ENCODE measurements at places on chromosomes 5 and 9. TPM values are rescaled to one million over a fixed set of nuclear protein-coding genes. Genes with fewer than 3 reads are reported as not detected.
A peak's percentile ranks its signal among the peaks of the same experiment; 100 is the strongest.

OXCT1 gene
- total RNA-seq: 42.1 TPM

GRCh38 chr5:111703662-111704061 is 53.3 kb downstream of the NREP start:
- DNase-seq: no peak

CARD19 gene
- 46.4 TPM for total RNA-seq

- DNase-seq: peak; percentile 71
These were observed 40.0 kb upstream of the ARSB start for GRCh38 chr5:79025054-79025472.

DNA sequence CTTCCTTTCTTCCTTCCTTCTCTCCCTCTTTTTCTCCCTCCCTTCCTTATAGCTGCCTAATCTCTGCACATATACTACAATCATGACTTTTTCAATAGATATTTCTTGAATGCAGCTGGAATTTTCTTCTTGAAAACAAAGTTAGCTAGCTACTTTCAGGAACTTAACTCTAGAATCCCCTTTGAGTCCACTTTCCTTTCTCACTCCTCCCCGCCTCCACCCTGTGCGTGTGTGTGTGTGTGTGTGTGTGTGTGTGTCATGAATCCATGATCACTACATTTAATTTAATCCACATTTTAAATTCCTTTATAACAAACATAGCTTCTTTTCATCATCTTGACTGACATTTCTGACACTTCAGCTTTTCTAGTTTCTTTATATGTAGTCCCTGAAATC is 167.5 kb upstream of the KLF9 start:
- peak; percentile 36 for DNase-seq

- peak; percentile 24 for DNase-seq
These were observed 115.7 kb downstream of the UGCG start for GRCh38 chr9:112012026-112012902.

- DNase-seq: no peak
These were observed 88.6 kb downstream of the EHMT1 start for GRCh38 chr9:137707361-137707760.

RELL2 gene
- total RNA-seq: 7.9 TPM

DNA sequence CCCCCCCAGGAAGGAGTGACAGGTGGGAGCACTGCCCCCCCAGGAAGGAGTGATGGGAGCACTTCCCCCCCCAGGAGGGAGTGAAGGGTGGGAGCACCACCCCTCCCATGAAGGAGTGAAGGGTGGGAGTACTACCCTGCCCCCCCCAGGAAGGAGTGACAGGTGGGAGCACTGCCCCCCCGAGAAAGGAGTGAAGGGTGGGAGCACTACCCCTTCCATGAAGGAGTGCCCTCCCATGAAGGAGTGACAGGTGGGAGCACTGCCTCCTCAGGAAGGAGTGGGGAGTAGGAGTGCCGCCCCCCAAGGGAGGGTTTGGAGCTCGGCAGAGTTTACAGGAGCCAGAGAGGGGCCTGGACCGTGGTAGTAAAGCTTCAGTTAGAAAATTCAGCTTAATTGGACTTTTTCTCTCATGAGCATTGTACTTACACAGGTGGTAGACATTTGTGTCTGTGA is 100.7 kb downstream of the CACNA1B start:
- DNase-seq: no peak

DNA sequence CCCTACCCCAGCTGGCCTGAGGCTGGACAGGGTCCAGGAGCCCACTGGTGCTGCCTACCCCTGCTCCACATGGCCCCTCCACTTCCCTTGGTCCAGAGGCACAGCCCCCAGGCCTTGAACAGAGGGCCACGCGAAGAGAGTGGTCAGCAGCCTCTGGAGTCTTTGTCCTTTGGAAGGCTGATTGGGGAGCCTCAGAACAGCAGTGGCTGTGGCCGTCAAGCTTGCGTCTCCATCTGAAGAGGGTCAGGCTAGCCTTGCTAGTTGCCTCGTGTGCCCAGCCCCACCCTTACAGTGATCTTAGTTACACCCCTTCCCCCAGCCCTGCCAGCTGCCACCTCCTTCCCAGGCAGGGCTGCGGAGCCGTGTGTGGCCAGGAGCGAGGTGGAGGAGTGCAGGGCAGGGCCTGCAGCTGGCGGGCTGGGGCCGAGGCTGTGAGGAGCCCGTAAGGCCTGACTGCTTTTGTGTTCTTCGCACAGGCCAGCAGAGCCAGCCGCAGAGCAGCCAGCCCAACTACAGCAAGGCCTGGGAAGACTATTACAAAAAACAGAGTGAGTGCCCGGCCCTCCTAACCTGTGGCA is 30.1 kb upstream of the PRDM12 start:
- no peak for DNase-seq

GRCh38 chr5:146893991-146894390 is 15.4 kb upstream of the PPP2R2B start:
- no peak for DNase-seq

PCDHB7 gene
- total RNA-seq: 0.29 TPM

GRCh38 chr5:14306329-14306815 is 163.2 kb downstream of the TRIO start:
- no peak for DNase-seq

GRCh38 chr9:27382975-27383374 is 86.0 kb upstream of the EQTN start:
- no peak for DNase-seq

CCDC180 gene
- 0.37 TPM for total RNA-seq

GRCh38 chr9:128702949-128703615 is 779 bp downstream of the PKN3 start:
- no peak for DNase-seq

- no peak for DNase-seq
These were observed 158.3 kb upstream of the CCDC152 start for GRCh38 chr5:42598311-42598710.

GRCh38 chr9:106883626-106884190 is 20.7 kb downstream of the ZNF462 start:
- DNase-seq: no peak

IPO11 gene
- 23.0 TPM for total RNA-seq

DNA sequence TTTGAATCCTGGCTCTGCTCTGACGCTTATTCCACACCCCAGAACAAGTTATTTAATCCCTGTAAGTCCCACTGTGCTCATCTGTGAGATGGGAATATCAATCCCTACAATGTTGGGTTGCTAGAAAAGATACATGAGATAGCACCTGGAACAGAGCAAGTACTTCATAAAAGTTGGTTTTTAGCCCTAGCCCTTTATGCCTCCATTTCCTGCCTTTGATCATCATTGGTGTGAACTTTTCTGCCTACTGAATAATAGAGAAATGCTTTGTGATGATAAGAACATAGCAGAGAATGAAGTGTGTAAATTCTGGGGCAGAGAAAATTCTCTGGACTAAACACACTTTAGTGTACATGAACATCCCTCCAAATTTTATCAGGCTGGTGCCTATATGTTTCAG is 90.3 kb upstream of the RANBP6 start:
- no peak for DNase-seq

DNA sequence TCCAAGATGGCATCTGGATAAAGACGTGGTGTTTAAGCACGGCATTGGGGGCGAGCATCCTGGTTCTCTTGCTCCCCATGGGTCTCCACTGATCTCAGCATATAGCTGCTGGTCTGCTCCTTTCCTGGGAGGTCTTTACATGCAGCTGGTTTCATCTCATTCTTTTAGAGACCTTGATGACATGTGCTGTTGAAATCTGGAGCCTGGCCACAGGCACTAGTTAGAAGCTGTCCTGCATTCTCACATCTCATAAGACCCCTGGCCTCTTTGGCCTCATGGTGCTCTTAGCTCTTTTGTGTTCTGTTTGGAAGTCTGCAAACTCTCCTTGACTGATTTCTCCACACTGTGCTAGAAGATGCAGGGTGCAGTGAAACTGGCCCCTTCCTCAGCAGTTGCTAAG is 113.0 kb downstream of the SMARCA2 start:
- DNase-seq: no peak

DNA sequence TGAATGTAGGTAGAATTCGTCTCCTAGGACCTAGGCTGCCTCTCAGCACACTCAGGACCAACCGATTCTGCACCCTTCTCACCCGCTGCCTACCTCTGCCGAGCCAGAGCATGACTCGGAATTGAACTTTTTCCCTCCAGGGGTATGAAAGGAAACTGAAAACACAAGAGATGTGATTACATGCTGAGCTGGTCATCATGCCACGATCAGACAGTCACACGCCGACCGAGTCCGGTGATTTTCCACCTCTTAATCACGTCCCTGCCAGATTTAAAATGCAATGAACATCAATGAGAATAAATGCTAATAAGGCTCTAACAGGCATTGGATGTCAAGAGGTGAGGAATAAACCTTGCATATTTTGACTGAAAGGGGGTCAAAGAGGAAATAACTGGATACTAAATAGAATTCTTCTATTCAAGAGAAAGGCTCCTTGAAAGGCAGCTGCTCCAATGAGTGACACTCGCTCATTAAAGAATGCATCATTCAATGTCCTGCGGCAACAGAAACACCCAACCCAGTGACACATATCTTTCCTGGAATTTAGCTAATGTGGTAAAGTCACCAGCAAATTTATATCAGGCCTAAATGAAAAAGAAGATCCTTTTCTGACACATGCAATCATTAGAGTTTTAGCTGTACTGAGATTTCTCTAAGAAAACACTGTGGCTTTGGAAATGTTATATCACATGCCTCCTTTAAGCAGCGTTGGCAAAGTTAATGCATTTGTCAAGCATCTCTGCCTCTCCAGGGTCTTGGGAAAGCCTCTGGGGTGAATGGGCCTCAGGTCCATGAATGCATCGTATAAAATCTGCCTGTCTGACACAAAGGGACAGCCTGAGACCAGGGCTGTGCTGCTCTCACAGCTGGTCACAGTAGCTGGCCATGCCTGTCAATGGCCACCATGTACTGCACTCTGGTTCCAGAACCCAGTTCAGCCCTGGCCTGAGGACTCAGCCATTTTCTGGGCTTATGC is 128.7 kb downstream of the SPOCK1 start:
- no peak for DNase-seq

FRMD3 gene
- 22.1 TPM for total RNA-seq

IFNK gene
- total RNA-seq: not detected

GRCh38 chr9:134996591-134997530 is 79.1 kb upstream of the FCN1 start:
- no peak for DNase-seq

DNA sequence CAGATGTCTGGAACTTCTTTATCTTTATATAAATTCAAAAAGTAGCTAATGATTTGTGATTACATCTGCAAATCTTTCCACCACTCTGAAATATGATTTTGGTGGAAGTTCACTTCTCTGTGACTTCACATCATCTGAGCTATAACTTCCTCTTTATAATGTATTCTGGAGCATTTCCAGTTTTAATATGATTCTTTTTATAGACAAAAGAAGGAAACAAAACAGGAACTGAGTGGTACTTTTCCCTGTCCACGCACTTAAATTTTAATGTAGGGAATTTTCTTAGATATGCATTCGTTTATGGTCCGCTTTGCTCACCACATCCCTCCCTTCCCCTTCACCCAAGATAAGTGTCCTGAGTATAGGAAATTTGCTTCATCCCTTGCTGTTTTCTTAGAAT is 333.5 kb downstream of the CHSY3 start:
- DNase-seq: no peak

DNA sequence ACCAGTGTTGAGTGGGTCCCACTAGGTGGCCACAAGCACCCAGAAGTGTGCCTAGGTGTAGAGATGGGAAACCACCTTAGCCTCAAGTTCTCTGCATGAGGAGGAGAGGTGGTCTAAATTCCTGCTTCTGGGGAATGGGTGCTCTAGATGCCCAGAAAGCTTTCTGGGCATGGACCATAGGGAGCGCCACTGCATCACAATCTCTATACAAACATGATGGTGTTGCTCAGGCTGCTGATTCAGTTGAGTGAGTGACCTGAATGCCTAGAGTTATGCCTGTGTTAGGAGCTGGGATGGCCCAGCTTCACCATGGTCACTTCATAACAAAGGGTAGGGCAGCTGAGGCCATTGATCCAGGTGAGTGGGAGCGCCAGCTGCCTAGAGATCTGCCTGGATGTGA is 667.9 kb upstream of the ARRDC3 start:
- no peak for DNase-seq

PKD2L2 gene
- total RNA-seq: 0.11 TPM

DNA sequence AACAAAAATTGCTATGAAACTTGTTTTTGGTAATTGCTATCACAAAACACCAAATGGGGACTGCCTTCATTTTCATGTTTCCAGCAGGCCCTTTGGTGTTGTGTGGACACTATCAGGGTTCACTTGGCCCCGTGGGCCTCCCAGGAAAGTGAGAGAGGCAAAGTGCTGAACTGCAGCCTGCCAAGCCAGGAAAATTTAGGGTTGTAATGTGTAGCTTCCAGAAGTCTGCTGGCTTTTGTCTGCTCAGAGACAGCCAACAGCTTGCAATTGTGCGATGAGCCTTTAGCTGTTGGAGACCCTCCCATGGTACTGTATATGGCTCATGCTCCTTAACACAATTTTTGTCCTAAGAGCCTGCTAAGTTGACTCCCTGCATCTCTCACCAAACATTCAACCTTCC is 105.7 kb upstream of the EQTN start:
- DNase-seq: no peak

DNA sequence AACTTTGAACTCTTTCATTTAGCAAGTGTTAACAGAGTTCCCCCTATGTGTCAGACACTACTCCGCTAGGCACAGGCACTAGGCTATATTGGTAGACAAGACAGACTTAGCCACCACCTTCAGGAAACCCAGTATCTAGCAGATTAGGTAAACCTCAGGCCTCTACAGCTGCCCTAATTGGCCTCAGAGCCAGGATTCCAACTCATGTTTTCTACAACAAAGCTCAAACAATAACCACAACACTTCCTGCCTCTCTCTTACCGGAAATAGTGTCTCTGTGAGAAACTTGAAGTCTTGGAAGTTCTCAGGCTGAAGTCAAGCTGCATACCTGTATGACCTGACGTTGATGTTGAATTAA is 116.6 kb upstream of the SLC44A1 start:
- no peak for DNase-seq

DNA sequence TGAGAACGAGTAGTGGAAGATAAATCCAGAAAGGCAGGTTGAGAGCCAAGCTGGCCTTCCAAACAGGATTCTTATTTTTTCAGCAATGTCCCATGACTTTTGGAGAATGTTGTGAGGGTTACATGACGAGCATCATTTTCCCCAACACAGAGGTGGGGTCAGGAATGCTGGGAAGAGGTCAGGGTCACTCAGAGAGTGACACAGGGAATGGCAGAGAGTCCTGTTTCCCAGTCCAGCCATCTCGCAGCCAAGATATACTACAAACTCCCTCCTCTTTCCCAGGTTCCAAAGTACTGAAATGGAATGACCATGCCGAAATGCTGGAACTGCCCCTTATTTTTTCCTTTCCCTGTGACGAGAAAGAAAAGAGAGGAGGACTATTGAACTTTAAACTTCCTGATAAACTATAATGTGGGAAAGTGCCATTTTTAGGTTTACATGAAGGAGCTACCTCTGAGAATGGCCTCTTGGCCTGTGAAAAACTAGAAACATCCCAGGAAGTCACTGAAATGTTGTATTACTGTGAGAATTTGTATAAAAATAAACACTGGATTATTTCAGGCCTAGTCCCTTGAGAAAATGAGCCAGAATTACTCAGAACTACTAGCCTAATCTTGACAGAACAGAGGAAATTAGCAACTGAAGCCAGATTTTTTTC is 420.4 kb downstream of the CETN3 start:
- no peak for DNase-seq
